ENCODE measurements at places on chromosomes 2 and 18.

DNA sequence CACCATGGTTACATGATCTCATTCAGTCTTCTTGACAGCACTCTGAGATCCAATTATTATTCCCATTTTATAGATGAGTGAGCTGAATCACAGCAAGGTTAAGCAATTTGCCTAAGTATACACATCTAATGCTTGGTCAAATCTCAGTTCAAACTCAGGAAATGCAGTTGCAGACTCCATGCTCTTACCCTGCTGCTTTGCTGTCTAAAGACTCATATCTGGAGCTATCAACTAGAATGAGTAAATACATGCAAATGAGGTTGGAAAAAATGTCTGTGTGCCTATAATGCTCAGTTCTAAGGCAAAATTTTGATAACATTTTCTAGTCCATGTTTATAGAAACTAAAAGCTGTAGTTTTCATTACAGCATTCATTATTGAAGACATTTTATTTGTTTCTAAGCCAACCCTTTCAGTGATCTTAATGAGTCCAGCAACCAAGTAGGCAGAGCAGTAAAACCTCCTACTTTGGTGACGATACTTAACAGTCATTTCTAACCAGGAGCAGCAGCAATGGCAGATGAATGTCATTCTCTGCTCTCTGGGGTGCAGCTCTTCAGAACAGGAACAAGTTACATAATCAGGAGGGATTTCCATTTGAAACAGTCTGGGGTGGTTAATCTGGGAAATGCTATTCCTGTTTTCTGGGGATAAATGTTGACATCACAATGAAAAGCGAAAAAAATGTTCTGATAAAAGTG is 396.8 kb upstream of the UBE2E3 start:
- DNase-seq = no peak

GRCh38 chr2:133442393-133442792 is 125.9 kb downstream of the NCKAP5 start:
- DNase-seq = no peak

DNA sequence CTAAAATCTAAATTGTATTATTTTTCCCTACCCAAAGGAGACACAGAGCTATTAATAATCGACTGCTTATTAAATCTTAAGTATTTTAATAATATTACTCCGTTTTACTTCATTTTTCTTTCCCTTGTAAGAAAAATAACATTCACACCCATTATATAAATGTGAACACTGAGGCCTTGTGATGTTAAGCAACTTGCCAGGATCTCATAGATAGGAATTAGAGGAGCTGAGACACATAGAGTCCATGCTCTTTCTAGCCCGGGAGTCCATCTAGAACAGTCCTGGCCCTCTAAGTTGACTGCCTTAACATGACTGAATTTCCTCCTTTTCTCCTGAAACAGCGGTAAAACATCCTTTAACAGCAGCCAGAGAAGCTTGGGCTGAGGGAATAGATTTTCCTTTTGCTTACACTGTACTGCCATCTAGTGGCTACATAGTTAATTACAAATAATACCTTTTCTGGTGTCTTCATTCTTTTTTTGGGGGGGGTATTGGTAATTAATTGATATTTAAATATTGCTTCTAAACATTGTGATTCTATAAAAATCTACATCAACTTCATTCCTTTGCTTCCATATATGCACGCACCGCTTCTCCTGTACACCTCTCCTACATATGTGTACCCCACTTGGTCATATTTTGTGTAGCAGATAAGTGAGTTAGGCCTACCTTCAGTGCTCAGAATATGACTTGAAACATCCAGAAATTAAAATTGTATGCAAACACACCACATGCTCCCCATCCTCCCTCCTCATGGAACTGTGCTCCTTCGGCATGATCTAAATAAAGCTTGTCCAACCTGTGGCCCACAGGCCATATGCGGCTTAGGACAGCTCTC is 125.8 kb upstream of the HNMT start:
- DNase-seq = no peak

- DNase-seq = no peak
Observed at GRCh38 chr2:126506786-126507185, 149.2 kb upstream of the GYPC start.

- DNase-seq = no peak
Observed at GRCh38 chr2:238904177-238904576, 56.3 kb downstream of the TWIST2 start.

GRCh38 chr2:12949406-12949805 is 232.7 kb downstream of the TRIB2 start:
- DNase-seq = no peak

DNA sequence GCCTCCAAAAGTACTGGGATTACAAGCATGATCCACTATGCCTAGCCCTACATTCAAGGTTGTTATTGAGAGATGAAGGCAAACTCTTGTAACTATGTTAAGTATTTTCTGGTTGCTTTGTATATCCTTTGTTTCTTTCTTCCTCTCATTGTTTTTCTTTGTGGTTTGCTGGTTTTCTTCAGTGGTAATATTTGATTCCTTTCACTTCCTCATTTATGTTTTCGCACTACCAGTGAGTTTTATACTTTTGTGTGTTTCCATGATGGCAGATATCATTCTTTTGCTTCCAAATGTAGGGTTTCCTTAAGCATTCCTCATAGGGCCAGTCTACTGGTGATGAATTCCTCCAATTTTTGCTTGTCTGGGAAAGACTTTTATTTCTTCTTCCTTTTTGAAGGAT is 90.2 kb downstream of the NCK2 start:
- DNase-seq = no peak

DNA sequence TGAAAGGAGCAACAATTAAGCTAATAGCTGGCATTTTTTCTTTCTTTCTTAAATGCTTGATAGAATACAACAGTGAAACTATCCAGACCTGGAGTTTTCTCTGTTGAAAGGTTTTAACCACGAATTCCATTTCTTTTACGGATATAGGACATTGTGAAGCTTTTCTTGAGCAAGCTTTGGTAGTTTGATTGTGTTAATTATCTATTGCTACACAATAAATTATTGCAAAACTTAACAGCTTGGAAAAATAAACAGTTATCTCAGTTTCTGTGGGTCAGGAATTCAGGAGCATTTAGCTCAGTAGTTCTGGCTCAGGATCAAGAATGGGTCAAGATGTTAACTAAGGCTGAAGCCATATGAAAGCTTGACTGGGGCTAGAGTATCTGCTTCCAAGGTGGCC is 11.7 kb downstream of the PHOSPHO2 start:
- DNase-seq = no peak

- DNase-seq = peak; percentile 1
Observed at GRCh38 chr2:156589381-156590079, 153.4 kb downstream of the GPD2 start.

GRCh38 chr2:11550302-11550701 is 16.5 kb downstream of the GREB1 start:
- no peak for DNase-seq

DNA sequence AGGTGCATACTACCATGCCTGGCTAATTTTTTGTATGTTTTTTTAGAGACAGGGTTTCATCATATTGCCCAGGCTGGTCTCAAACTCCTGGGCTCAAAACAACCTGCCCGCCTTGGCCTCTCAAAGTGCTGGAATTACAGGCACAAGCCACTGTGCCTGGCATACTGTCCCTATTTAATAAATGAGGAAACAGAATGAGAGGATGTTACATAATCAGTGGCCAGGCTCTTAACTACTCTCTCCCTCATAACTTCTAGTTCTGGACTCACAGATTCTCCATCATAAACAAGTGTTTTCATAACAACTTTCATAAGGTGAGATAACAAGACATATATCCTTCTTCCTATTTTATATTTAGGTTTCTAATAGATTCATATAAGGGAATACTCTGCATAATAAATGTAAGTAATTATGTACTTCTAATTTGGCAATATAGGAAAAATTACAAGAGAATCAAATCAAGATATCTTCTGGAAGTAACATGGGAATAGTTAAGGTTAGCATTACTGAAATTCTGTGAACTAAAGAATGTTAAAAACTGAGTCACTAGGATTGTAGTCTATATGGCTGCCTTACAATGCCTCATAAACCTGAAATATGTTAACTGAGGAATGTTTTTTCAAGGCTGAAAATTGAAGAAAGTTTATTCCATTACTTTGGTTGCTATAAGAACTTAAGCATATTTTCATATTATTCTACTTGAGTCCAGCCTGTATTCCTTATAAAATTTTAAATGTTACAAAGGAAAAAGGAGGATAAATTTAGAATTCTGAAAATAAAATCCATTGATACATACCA is 71.3 kb downstream of the SLC25A12 start:
- no peak for DNase-seq

DNA sequence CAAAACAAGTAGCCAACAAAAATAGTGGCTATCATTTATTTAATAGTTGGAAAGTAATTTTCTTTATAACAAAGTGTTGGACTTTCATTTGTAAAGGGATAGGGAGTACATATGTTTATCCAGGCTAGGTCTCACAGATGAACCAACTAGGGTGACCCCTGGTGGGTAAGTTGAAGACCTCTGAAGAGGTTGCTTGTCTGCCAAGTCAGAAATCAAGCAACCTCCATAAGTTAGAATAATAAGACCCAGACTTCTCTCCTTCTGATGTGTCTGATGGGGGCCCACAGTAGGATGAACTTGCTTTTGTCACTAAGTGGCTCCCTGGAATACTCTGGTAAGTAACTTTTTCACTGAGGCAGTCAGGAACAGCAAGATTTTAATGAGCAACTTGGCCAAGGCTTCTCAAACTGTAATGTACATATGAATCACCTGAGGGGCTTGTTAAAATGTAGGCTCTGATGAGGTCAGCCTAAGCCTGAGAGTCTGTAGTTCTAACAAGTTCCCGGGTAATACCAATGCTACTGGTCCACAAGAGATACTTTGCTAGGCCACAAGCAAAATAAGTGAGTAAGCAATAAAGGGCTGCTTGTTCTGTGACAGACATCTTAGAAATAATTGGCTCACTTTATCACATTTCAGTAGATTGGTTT is 319.6 kb downstream of the PIK3C3 start:
- DNase-seq = no peak
